ENCODE measurements at places on chromosomes 5 and 9.

GRCh38 chr5:160494451-160494850 lies 72.8 kb downstream of the PTTG1 start:
- DNase-seq, result no peak

DNA sequence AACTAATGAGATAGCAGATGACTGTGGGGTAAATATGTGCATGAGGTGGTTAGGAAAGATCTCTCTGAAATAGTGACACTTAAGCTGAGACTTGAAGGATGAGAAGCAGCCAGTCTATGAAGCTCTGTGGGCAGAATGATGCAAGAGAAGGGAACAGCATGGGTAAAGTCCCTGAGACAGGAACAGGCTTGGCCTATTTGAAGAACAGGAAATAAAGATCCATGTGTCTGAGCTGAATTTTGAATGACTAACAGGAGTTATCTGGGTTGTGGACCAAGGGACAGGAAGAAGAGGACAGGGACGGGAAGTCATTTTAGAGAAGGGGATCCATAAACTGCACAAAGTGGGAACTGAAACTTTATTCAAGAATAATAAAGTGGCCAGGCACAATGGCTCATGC lies 25.6 kb upstream of the HMGCS1 start:
- DNase-seq, result no peak

GRCh38 chr5:114377946-114378345 lies 16.1 kb downstream of the KCNN2 start:
- no peak for DNase-seq

DNA sequence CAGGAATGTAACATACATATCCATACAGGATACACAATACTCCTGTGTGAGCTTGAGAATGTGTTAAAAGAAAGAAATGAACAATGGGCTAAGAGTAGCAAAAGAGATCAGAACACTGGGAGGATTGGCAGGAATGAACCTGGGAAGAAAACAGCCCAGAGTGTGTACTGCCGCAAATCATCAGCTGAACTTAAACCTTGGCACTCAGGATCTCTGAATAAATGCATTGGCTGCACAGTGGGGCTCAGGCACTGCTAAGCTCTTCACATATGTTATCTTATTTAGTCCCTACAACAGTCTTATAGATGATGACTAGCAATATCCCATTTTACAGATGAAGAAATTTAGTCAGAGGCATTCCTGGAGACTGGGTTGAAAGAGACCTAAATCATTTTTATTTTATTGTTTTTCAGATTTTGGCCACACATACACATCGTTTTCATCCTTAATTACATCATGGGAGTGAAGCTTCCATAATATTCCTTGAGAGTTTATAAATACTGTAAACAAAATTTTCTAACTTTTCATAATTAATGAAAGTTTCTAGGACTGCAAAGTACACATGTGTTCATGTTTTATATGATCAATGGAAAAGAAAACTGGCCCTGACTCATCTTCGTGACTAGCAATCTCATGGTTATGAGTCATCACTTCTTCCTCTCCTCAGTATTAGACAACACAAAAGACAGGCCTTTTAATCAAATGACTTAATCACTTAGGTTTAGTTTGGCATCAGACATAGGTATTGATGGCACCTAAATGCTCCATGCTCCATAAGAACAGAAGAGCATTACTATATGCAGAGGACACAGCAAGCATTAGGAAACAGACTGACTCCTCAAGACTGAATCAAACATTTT lies 59.2 kb downstream of the CDH18 start:
- peak; percentile 93 for DNase-seq

DNA sequence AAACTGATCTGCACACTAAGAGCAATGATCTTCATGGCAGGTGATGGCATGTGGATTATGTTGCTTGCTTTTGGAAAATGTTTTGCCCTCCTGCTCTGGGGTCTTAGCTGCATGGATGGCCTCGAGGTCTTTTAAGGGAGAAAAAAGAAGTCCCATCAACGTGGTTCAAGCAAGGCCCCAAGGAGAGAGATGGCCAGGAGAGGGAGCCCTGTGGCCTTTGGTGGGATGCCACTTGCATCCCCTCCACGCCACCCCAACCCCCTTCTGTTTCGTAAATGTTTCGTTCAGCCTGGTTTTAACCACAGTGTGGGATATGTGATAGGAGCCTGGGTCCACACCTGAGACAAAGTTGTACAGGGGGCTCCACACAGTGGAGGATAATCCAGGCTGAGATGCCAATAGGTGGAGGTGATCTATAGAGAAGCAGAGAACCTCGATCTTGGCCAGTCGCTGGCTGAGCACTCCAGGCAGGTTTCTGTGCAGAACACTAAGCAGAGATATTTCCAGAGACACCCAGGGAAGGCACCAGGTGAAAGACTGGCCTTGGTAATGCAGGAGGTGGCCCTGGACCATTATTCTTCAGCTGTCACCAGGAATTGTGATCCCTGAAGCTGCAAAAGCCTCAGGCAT lies 25.8 kb upstream of the FRRS1L start:
- no peak for DNase-seq

DNA sequence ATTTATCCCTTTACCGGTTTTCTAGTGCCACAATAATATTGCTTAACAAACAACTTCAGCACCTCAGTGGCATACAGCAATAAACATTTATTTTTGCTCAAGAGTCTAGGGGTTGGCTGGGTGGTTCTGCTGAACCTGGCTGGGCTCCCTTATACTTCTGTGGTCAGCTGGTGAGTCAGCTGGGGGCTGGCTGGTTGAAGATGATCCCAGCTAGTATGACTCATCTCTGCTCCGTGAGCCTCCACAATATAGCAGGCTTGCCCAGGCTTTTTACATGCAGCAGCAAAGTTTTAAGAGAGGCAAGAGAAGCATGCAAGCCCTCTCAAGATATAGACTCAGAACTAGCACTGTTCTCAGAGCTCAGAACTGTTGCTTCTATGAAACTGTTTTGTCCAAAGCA lies 523.5 kb upstream of the CLINT1 start:
- DNase-seq, result peak; percentile 97

DNA sequence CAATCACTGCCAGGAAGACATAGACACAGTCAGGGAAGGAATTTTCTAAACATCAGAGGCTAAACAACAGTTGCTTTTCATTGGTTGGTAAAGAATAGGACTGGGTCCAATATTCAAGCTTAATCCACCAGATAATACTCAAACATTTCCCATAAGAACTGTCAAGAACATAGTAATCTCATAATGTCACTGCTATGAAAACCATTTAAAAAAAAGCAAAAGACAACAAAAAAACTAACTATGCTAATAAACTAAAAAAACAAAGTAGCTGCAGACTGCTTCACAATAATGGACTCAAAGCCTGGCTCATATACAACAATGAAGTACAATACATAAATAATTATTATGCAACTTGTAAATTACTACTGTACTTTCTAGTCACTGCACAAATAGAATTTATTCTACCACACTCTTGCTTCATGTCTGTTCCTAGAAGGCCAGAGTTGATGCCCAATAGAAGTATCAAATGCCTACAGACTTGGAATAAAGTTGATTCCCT lies 148.7 kb downstream of the MLLT3 start:
- DNase-seq, result peak; percentile 17

GRCh38 chr5:675871-676698 lies 17.1 kb downstream of the TPPP start:
- no peak for DNase-seq

- no peak for DNase-seq
Observed at GRCh38 chr9:4886698-4887097, 94.0 kb downstream of the RCL1 start.

DNA sequence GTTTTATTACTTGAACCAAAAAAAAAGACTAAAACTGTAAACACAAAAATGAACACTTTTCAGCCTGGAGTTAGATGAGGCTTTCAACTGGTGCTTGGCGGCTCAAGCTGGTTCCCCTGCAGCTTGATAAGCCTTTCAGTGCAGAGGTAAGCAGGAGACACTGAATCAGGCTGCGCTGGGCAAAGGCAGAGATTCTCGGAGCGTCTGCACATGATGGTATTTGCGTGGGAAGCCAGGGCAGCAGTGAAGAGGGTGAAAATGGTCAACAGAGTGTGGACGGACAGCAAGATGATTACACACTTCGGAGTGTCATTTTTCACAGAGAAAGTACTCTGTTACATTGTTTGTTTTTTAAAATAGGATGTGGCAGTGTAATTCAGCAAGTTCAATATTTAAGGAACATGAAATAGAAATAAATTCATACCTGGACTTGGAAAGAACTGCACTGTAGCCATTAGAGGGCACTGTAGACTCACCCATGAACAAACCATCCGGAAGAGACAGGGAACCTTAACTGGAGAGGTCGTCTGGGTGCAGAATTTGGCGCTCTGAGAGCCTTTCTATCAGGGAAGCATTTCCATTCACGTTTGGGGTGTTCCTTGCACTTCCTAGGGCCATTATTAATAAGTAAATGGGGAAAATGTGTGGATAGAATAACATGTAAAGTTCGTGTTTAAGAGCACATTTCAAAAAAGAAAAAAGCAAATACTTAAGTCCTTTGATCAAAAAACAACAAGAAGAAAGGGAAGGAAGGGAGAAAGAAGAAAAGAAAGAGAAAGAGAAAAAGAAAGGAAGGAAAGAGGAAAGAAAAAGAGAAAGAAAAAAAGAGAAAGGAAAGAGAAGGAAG lies 69.8 kb downstream of the ICE1 start:
- peak; percentile 72 for DNase-seq

Data from fibroblast of mammary gland (primary cell).